ENCODE measurements at places on chromosomes 6 and 20.

DNA sequence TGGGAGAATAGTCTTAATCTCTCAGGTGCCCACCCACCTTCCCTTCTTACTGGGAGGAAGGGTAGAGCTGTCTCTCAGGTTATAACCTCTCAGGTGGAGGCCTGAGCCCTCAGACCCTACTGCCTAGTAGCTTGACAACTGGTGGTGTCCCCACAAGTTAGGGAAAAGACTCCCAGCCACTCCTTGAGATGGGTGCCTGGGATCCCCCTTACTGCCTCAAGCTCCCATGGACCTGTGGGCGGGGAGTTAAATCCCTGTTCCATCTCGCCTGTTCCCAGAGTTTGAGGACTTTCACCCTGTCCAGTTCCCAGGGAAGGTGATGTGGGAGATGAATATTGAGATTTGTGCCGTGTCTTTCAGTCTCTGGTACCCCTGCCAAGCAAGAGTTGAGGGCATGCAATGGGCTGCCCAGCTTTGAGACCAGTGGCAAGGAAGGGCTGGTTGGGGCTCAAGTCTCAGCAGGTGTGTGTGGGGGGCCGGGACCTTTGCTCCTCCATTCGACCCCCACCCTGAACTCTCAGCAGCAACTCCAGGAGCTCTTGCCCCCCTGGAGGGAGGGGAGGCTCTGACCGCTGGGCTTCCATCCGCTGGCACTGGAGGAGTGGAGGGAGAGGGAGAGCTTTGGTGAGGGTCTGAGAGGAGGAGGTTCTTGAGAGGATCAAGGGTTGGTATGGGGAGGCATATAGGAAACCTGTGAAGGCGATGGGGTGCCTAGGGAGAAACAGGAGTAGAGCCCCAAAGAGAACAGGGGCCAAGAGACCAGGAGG is 1.1 kb upstream of the PBX2 start:
- DNase-seq: no peak

GRCh38 chr6:70110126-70111022 is 192.5 kb downstream of the COL9A1 start:
- no peak for DNase-seq

DNA sequence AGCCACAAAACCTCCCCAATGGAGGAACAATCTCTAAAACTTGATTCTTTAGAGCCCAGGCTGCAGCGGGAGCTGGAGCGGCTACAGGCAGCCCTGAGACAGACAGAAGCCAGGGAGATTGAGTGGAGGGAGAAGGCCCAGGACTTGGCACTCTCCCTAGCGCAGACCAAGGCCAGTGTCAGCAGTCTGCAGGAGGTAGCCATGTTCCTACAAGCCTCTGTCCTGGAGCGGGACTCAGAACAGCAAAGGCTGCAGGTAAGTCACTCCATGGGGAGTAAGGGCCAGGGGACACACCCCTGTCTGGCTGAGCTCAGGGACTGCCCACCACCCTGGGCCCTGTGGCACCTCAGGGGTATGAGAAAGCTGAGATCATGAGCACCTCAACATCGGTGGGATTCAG is 24.7 kb downstream of the C20orf173 start:
- no peak for DNase-seq

- DNase-seq: no peak
These were observed 300.9 kb downstream of the PREX1 start for GRCh38 chr20:48526936-48527335.

DNA sequence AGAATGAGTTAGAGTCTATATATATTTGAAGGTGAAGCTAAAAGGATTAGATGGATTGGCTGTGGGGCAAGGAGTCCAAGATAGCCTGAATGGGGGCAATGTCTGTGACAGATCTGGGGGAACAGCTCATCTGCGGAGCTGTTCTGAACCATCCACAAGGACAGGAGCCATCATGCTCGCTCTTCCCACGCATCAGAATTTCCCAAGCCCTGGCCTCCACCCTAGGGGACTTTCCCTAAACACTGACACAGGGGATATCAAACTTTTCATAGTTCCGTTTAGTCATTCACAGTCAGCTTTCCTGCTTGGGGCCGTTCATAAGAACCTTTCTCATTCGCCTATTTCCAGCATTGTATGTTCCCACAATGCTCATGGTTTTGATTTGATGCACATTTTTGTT is 37.6 kb upstream of the CCN6 start:
- no peak for DNase-seq

DNA sequence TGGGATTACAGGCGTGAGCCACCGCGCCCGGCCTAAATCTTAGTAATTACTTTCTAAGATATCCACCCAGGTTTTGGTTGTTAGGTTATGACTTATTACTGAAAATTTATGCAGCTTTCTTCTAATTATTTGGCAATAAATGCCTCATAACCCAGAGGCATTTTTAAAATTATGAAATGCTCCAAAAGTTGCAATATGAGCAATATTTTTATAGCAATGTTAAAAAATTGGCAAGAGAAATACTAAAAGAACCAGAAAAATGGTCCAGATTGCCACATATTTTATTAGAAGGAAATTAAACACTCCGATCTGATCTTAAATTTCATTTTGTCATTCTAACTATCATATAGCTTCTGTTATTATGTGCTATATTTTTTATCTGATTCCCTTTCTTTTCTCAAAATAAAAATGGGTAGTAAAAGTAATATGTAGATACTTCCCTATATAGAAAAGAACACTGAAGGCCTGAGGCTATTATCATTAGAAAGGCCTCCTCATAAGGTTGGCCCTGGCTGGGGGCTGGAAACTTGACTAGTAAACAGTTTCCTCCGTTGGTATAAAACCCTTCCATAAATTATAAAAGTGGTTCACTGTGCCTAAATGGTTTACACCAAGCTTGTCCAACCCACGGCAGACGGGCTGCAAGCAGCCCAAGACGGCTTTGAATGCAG is 22.1 kb downstream of the BLOC1S5 start:
- DNase-seq: no peak

GRCh38 chr20:12528591-12529041 is 480.2 kb upstream of the SPTLC3 start:
- DNase-seq: no peak
